ENCODE measurements at places on chromosomes 12 and 14. TPM values are rescaled to one million over a fixed set of nuclear protein-coding genes. Genes with fewer than 3 reads are reported as not detected.
A peak's percentile ranks its signal among the peaks of the same experiment; 100 is the strongest.

Gene ANG
- 4.3 TPM for polyA plus RNA-seq

Gene FOXN3
- 35.3 TPM for polyA plus RNA-seq

Gene MYRFL
- polyA plus RNA-seq: not detected

Gene MORN3
- polyA plus RNA-seq: 0.18 TPM

Gene SLC22A17
- 7.2 TPM for polyA plus RNA-seq

Gene PLA2G1B
- polyA plus RNA-seq: not detected

Gene CLECL1
- not detected for polyA plus RNA-seq

GRCh38 chr12:3667485-3667884 lies 85.4 kb downstream of the CRACR2A start:
- no peak for DNase-seq
- no peak overlapping the region for H3K4me3 ChIP-seq
- no peaks in the 10 kb centered on the region for H3K27me3 ChIP-seq
- no peak overlapping the region for H3K27ac ChIP-seq
- H3K36me3 ChIP-seq: peaks cover 52% of the 10 kb centered on the region
- H3K4me1 ChIP-seq: no peaks in the 10 kb centered on the region

DNA sequence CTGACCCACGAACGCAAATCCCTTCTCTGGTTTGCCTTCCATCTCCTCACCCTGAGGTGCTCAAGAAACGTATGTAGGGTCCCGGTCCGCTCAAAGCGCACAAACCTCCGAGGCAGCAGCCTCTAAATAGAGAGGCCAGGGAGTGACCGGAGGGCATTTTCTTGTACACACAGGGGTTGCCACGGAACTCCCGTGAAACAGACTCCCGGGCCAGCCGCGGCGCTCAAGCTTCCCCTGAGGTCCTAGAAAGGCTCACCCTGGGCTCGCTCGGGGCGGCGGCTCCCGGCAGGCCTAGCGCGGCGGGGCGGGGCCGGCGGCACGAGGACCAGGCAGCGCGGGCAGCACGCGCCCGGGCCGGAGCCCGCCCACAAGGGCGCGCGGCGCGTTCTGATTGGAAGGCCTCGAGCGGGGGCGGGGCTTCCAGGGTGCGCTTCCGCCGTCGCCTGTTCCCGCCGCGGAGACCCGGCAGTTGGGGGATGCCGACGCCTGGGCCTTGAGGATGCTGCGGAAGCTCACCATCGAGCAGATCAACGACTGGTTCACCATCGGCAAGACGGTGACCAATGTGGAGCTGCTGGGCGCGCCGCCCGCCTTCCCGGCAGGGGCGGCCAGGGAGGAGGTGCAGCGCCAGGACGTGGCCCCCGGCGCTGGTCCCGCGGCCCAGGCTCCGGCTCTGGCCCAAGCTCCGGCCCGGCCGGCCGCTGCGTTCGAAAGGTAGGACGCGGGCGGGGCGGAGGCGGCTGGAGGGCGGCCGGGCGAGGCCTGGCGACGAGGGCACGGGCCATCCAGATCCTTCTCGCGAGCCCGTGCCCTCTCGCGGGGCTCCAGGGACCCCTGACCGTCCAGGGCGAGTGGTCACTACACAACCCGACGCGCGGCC lies at the start of gene TDRD9:
TDRD9 (plus strand) TSS at position 446 of the 880 bp plus-strand sequence; CDS start at position 500, 54 bp downstream.
- H3K4me3 ChIP-seq: no peak within 1 kb of the TSS
- no peaks in the 10 kb centered on the region for H3K27me3 ChIP-seq
- no peak for DNase-seq
- no peak within 1 kb of the TSS for H3K27ac ChIP-seq
- H3K36me3 ChIP-seq: no peaks in the 10 kb centered on the region

- H3K36me3 ChIP-seq: no peaks in the 10 kb centered on the region
- H3K4me3 ChIP-seq: no peak overlapping the region
- H3K4me1 ChIP-seq: no peaks in the 10 kb centered on the region
- DNase-seq: no peak
These were observed 61.2 kb upstream of the GRIP1 start for GRCh38 chr12:66739940-66740651.

DNA sequence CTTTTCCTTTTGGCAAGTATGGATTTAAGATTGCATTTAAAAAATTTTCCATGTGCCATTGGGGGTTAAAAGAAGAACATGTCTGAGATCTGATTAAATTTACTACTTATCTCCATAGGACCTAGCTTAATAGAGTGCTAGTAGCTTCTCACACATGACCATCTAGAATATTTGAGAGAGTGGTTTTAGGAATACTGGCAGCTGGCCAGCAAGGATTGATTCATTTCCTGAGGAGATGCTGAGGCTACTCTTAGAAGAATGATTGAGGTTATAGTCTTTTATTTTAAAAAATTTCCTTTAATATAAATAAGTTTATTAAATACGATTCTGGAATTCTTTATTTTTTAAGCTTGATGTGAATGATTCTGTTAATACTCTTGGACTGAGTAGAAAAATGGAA lies 56.2 kb downstream of the MIPOL1 start:
- H3K27me3 ChIP-seq: no peaks in the 10 kb centered on the region
- no peak for DNase-seq
- H3K4me3 ChIP-seq: no peak overlapping the region
- no peaks in the 10 kb centered on the region for H3K4me1 ChIP-seq
- H3K36me3 ChIP-seq: no peaks in the 10 kb centered on the region

DNA sequence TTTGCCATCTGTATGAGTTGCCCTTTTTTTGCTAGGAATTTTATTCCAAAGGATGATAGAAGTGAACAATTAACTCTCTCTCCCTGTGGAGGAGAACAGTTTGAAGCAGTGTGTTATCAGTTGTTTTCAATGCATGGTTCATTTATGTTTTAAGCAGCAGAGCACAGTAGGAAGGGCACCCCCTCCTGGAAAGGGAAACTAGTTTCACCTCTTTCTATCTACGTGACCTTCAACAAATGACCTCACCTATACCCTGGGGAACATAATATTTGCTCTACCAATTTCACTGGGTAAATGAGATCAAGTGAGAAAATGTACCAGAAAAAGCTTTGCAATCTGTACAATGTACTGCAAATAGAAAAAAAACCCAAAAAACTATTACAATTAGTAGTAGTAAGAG lies 5.4 kb upstream of the DCP1B start:
- H3K36me3 ChIP-seq: no peaks in the 10 kb centered on the region
- H3K4me3 ChIP-seq: no peak overlapping the region
- peaks cover 27% of the 10 kb centered on the region for H3K4me1 ChIP-seq
- no peaks in the 10 kb centered on the region for H3K27me3 ChIP-seq
- H3K27ac ChIP-seq: no peak overlapping the region

GRCh38 chr14:67018720-67019119 lies 170.5 kb upstream of the GARIN2 start:
- H3K27me3 ChIP-seq: no peaks in the 10 kb centered on the region
- no peaks in the 10 kb centered on the region for H3K36me3 ChIP-seq
- H3K4me3 ChIP-seq: no peak overlapping the region
- no peak overlapping the region for H3K27ac ChIP-seq
- H3K4me1 ChIP-seq: no peaks in the 10 kb centered on the region
- no peak for DNase-seq

DNA sequence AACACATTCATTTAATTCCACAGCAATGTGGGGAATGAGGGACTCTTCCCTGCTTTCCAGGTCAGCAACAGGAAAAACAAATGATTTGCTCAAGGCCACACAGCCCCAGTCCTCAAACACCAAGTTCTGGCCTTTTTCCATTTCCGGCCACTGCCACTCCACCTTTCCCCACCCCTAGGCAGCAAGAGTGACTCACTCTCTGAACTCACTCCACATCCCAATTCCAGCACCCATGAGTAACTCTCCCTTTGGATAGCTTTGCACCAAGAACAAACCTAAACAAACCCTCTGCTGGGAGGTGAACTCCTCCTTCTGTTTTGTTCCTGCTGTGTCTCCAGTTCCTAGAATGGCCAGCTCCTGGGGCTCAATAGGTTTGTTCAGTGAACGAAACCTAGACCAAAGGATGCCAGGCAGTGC lies 30.4 kb upstream of the PLEKHG6 start:
- no peaks in the 10 kb centered on the region for H3K36me3 ChIP-seq
- H3K27me3 ChIP-seq: no peaks in the 10 kb centered on the region
- no peak overlapping the region for H3K4me3 ChIP-seq
- peak; percentile 9 for DNase-seq
- peaks cover 24% of the 10 kb centered on the region for H3K4me1 ChIP-seq

- H3K4me3 ChIP-seq: no peak overlapping the region
- H3K36me3 ChIP-seq: no peaks in the 10 kb centered on the region
- no peaks in the 10 kb centered on the region for H3K4me1 ChIP-seq
- DNase-seq: no peak
These were observed 364 bp upstream of the GPR65 start for GRCh38 chr14:88004506-88005036.

GRCh38 chr14:77119851-77120250 lies 21.7 kb downstream of the ZDHHC22 start:
- no peaks in the 10 kb centered on the region for H3K36me3 ChIP-seq
- peaks cover 43% of the 10 kb centered on the region for H3K4me1 ChIP-seq
- no peaks in the 10 kb centered on the region for H3K27me3 ChIP-seq
- no peak overlapping the region for H3K4me3 ChIP-seq
- H3K27ac ChIP-seq: peak overlapping the region; percentile 80
- DNase-seq: no peak

GRCh38 chr12:27500546-27500945 lies 23.5 kb upstream of the PPFIBP1 start:
- peaks cover 17% of the 10 kb centered on the region for H3K4me1 ChIP-seq
- no peaks in the 10 kb centered on the region for H3K27me3 ChIP-seq
- no peak overlapping the region for H3K4me3 ChIP-seq
- no peaks in the 10 kb centered on the region for H3K36me3 ChIP-seq

DNA sequence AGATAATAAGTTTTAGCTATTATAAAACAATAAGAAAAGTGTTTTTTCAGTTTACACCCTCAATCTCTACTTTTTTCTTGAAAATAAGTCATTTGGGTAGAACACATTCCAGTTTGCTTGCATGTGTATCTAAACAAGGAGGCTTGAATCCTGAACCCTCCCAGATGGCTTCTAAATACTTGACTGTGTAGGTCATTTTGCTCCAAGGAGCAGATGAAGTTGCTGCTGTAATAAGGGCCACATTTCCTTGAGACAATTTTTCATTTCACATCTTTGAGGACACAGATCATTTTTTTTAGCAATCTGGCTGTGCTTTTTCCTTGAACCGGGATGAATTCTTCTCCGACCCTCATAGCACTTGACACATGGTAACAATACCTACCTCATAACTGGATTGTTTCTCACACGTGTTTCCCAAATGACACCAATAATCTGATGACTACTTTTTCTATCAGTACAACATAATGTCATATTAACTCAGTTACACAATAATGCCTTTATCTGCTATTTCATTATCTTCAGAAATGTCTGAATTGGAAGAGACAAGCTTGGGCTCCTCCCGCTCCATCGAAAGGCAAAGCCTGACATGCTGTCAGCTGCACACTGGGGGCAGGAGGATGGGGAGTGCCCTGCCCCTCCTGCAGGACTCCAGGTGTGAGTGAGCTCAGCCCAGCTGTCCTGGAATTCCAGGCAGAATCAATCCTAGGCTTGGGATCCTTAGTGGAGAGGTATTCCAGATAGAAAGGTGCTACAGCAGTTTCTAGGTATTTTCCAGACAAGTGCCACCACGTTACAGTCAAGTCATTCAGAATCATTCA lies 30.9 kb downstream of the GPHB5 start:
- H3K36me3 ChIP-seq: peaks cover 58% of the 10 kb centered on the region
- H3K27ac ChIP-seq: no peak overlapping the region
- peaks cover 3% of the 10 kb centered on the region for H3K4me1 ChIP-seq
- no peaks in the 10 kb centered on the region for H3K27me3 ChIP-seq
- DNase-seq: no peak

- no peaks in the 10 kb centered on the region for H3K27me3 ChIP-seq
- peak; percentile 58 for DNase-seq
- peak overlapping the region; percentile 75 for H3K4me3 ChIP-seq
- H3K36me3 ChIP-seq: peaks cover 30% of the 10 kb centered on the region
- peak overlapping the region; percentile 100 for H3K27ac ChIP-seq
These were observed 2.1 kb downstream of the CKAP4 start for GRCh38 chr12:106245767-106246166.

GRCh38 chr12:132858718-132859266 lies 28.6 kb downstream of the CHFR start:
- no peak overlapping the region for H3K4me3 ChIP-seq
- H3K27ac ChIP-seq: no peak overlapping the region
- no peaks in the 10 kb centered on the region for H3K4me1 ChIP-seq
- DNase-seq: no peak

DNA sequence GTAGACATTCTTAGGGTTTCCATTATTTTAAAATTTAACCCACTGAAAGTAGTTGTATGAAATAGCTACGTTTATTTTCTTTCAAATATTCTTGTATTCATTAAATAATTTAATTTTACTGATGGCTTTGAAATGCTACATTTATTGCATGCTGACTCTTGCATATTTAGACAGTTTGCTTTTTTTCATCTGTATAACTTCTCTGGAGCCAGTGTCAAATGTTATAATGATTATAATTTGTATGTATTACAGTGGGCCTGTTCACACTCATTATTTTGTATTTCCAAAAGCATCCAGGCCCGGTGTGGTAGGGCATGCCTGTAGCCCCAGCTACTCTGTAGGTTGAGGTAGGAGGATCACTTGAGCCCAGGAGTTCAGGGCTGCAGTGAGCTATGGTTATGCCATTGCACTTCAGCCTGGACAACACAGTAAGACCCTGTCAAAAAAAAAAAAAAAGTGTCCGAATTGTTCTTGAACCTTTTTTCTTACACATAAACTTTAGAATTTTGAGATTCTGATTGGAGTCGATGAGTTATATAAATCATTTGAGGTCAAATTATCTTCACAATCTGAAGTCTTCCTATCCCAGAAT lies 905 bp downstream of the ZNF84 start:
- DNase-seq: no peak
- peaks cover 22% of the 10 kb centered on the region for H3K36me3 ChIP-seq
- peak overlapping the region; percentile 76 for H3K4me3 ChIP-seq
- H3K27ac ChIP-seq: peak overlapping the region; percentile 92
- no peaks in the 10 kb centered on the region for H3K27me3 ChIP-seq
- peaks cover 6% of the 10 kb centered on the region for H3K4me1 ChIP-seq

GRCh38 chr14:21999402-21999801 lies 325.8 kb upstream of the OR4E1 start:
- no peaks in the 10 kb centered on the region for H3K36me3 ChIP-seq
- no peaks in the 10 kb centered on the region for H3K27me3 ChIP-seq
- no peak overlapping the region for H3K27ac ChIP-seq
- no peaks in the 10 kb centered on the region for H3K4me1 ChIP-seq
- no peak for DNase-seq

- H3K27me3 ChIP-seq: no peaks in the 10 kb centered on the region
- no peaks in the 10 kb centered on the region for H3K4me1 ChIP-seq
- no peak overlapping the region for H3K27ac ChIP-seq
- H3K36me3 ChIP-seq: no peaks in the 10 kb centered on the region
These were observed 278.1 kb downstream of the SLC6A15 start for GRCh38 chr12:84634526-84634925.

- DNase-seq: peak; percentile 48
- peak overlapping the region; percentile 36 for H3K27ac ChIP-seq
- H3K4me3 ChIP-seq: no peak overlapping the region
- no peaks in the 10 kb centered on the region for H3K36me3 ChIP-seq
These were observed 233.5 kb downstream of the EFCAB11 start for GRCh38 chr14:89720741-89721729.

DNA sequence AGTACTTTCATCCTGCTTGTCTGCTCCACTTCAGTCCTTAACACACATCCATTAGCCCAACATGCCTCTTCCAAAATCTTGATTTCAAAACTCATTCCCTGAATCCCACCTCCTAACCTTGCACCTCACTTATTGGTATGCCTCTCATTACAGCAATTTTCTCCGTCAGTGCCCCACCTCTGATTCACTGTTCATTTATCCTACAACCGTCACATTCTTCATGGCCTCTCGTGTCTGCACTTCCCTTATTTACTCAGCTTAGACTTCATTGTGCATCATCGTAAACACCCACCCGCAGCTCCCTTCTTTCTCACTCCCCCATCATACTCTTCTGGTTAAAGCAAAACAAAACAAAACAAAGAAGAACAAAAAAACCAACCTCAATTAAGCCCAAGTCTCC lies 160.6 kb upstream of the HMGA2 start:
- no peak for DNase-seq
- H3K4me3 ChIP-seq: no peak overlapping the region
- H3K27me3 ChIP-seq: peaks cover 5% of the 10 kb centered on the region
- H3K27ac ChIP-seq: no peak overlapping the region
- no peaks in the 10 kb centered on the region for H3K4me1 ChIP-seq
- no peaks in the 10 kb centered on the region for H3K36me3 ChIP-seq

Data from heart left ventricle (tissue), 16 donors.